Urothelium cell line (cell line): ENCODE measurements at places on chromosomes 16 and 17.
A peak's percentile ranks its signal among the peaks of the same experiment; 100 is the strongest.

GRCh38 chr17:19023209-19023999 is 18.8 kb upstream of the FAM83G start:
- no peak for DNase-seq

GRCh38 chr17:72294487-72294893 is 173.7 kb downstream of the SOX9 start:
- no peak for DNase-seq

DNA sequence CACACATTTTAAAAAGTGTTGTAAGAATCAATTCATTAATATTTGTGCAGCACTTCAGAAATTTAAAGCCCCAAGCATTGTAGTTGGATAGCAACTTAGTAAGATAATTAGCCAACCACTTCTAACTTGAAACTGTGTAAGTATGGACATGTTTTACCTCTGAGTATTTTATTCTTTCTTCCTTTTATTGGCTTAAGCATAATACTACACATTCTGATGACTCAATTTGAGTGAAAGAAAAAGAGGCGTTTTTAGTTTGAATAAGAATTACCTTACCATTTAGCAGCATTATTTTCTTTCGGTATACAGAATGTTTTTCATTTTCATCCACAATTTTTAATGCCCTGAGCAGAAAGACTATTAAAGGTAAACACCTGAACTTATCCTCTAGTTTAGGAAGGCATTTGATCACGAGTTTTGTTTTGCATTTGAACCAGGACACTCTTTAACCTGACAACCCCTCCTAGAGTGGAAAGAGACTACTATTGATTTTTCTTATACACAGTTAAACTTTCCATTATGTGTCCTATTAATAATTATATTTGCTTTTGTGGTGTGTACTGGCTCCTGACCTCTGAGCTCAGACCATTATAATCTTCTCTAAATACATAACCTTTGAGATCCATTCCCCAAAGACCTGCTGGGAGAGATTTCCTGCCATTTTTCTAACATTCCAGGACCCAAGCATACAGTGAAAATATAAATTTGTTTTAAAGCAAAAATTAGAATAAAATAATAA is 9.2 kb downstream of the NACA2 start:
- DNase-seq: no peak

DNA sequence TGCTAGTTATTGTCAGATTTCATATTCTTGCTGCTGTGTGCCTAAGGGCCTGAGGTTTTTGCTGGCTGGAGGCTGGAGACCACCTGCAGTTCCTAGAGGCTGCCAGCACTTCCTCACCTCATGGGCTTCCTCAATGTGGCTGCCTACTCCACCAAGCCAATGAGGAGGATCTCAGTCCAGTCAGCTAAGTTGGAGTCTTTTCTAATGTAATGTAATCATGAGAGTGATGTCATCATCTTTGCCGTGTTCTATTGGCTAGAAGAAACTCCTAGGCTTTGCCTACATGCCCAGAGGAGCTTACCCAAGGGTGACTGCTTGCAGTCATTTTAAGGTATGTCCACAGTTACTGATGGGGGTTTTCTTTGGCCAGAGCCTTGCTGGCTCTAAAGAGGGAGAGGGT is 53.0 kb downstream of the SOCS3 start:
- DNase-seq: no peak

DNA sequence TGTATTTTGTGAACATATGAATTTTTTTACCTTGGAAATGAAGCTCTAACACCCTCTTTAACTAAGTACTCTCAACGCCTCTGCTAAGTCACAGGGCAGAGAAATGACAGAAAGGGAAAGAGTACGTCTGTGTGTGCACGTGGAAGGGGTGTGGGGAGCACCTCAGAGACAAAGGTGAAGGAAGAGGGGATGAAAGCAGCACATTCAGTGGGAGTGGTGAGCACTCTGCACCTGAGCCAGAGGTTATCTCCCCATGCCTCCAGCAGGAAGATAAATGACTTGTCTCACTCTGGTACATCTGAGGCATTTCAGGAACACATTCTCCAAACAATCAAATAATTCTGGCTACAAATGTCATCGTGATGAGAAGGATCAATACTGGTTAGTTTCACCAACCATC is 15.0 kb downstream of the GNA13 start:
- no peak for DNase-seq

- no peak for DNase-seq
Measured at GRCh38 chr17:77708049-77708448, 250.5 kb upstream of the TNRC6C start.

- no peak for DNase-seq
Measured at GRCh38 chr17:27986805-27987684, 55.4 kb upstream of the NLK start.

DNA sequence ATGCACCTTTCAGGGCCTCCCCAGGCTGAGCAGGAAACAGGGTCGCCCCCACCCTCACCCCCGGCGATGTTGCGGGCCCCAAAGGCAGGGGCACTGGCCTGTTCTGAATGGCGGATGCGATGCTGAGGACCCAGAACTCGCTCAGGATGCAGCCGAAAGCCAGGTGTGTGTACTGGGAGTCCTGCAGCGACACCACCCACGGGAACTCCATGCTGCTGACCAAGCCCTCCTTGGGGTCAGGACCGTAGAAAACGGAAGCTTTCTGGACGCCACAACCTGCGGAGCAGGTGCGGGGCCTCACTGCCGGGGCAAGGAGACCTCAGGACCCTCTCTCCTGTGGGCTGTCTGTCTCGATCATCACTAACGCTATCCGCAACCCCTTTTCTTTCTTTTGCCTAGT is 4.0 kb downstream of the PRSS54 start:
- no peak for DNase-seq

DNA sequence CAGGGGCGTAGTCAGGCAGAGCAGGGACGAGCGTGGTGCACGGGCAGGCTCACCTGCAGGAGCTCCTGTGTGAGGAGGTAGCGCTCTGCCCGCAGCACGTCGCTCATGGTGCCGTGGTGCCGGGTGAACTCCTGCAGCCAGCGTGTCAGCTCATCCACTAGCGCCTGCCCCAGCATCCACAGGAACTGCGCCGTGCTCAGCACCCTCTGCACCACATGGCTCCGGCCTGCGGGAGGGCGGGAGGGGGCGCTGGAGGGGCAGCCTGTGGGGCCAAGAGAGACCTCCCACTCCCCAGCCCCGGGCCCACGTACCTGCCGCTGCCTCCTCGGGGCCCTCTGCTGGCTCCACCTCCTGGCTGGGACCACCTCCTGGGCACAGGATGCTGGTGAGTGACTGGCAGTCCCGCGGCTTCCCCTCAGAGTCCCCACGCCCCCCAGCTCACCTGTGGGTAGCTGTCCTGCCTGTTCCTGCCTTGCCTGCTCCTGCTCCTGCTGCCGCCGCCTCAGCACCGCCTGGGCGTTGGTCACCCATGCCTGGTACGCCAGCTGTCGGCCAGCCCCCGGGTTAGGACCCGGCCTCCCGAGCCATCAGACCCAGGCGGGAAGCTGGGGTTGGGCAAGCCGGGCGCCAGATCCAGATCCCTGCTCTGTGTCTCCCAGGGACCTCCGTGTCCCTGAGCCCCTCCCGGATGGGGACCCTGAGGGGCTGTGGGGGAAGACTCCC is 16.6 kb downstream of the CTU2 start:
- no peak for DNase-seq

GRCh38 chr17:57145347-57145746 is 60.3 kb downstream of the AKAP1 start:
- DNase-seq: no peak

- no peak for DNase-seq
Measured at GRCh38 chr17:82113941-82114340, 15.9 kb upstream of the FASN start.

- DNase-seq: no peak
Measured at GRCh38 chr16:49473131-49473530, 99.5 kb downstream of the C16orf78 start.

GRCh38 chr17:44916781-44917241 is 1.5 kb upstream of the GFAP start:
- DNase-seq: peak; percentile 79

- DNase-seq: no peak
Measured at GRCh38 chr16:88048985-88049384, 97.8 kb downstream of the BANP start.

- DNase-seq: peak; percentile 70
Measured at GRCh38 chr17:81002409-81003361, 11.0 kb downstream of the CHMP6 start.

DNA sequence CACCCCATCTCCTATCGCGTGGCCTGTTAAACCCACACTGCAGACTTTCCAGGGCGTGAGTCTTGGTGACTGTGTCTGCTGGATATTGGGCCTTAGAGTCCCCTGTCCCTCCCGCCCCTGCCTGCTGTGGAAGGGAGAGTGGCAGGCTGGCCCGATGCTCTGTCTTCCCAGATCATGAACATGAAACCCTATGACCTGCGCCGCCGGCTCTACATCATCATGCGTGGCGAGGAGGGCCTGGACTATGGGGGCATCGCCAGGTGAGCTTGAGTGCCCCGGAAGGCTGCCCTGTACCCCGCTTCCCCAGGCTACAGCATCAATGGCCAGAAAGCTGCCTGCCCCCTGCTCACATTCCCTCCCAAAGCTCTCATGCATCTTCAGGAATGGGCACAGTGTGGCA is 19.5 kb upstream of the CLEC18A start:
- DNase-seq: no peak

DNA sequence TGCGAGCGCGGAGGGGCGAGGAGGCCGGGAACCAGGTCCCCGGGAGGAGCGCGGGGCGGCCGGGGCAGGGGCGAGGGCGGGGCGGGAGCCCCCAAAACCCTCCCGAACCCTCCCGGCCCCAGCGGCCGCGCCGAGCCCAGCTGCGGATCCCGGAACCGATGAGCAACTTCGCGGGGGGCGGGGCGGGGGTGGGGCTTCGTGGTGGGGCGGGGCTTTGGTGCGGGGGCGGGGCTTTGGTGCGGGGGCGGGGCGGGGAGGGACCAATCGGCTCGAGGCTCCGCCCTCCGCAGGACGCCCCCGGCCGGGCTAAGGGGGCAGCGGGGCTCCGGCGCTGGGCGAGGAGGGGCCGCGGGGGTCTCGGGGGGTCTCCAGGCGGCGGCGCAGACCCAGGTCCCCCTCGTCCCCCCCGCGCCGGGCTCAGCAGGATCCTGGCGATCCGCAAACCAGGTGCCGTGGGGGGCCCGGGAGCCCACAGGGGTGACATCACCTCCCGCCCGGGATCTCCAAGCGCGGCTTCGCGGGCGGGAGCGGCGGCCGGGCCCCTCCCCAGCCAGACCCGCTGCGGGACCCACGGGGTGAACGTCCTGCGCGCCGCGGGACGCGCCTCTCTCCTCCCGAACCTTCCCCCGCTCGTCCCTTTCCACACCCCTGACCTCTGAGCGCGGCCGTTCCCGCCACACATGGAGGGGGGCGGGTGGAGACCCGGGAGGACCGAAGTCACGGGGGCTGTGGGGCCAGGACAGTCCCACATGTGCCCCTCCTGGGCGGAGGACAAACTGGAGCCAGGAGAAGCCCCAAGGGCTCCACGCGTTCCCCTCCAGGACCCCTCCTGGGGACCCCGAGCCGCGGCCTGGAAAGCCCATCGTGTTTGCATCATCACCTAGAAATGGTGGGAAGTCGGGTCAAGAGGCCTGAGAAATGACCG is at the start of gene ABR:
Gene ABR, minus strand, starts transcription at position 164 of the 925 bp plus-strand sequence. CDS start 254 bp downstream, outside the sequence.
- DNase-seq: peak; percentile 53

DNA sequence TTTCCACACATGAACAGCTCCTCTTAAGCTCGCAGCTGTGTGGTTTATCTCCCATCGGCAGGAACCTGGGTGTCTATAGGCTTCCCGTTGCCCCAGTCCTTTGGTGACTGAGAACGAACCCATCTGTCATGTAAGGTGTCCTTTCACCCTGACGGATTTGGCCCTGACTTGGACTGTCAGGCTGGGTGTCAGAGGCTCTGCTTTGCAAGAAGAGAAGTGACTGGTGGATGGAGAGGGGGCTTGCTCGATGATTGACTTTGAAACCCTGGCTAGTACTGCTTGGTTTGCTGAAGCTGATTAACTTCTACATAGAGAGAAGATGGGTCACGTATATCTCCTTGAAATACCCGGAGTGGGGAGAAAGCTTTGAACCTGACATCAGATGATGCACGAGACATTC is 42.9 kb downstream of the COX4I1 start:
- DNase-seq: no peak

DNA sequence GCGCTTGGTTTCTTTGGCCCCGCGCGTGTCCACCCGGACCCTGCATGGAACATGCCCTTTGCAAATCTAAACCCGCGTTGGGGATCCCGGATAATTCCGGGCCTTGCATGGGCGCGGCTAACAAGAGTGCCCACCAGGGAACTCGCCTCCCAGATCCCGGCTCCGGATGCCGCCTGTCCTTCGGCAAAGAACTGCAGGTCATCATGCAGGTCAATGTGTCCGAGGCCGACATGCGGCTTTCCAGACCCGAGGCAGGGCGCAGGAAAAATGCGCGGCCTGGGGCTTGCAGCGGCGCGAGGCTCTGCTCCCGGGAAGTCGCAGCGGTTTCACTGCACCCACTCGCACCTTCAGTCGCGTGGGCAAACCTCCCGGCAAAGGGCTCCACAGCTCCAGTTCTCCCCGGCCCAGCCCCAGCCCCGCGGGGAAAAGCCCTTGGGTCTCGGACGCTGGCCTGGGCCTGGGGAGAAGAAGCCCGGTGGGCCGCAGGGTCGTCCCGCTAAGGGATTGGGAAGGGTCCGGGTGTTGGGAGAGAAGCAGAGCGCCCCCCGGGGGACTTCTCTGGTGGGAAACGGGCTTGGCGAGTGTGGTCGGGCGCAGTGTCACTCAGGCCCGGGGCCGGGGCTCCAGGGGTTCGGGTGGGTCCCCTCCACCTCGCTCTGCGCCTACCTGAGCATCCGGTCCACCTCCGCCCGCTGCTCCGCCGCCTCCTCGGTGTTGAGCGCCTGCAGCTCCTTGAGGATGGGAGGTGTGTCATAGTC is 805 bp downstream of the HNF1B start:
- no peak for DNase-seq

GRCh38 chr16:51531271-51531670 is 380.2 kb upstream of the SALL1 start:
- no peak for DNase-seq

- no peak for DNase-seq
Measured at GRCh38 chr17:77608431-77608830, 350.1 kb upstream of the TNRC6C start.

DNA sequence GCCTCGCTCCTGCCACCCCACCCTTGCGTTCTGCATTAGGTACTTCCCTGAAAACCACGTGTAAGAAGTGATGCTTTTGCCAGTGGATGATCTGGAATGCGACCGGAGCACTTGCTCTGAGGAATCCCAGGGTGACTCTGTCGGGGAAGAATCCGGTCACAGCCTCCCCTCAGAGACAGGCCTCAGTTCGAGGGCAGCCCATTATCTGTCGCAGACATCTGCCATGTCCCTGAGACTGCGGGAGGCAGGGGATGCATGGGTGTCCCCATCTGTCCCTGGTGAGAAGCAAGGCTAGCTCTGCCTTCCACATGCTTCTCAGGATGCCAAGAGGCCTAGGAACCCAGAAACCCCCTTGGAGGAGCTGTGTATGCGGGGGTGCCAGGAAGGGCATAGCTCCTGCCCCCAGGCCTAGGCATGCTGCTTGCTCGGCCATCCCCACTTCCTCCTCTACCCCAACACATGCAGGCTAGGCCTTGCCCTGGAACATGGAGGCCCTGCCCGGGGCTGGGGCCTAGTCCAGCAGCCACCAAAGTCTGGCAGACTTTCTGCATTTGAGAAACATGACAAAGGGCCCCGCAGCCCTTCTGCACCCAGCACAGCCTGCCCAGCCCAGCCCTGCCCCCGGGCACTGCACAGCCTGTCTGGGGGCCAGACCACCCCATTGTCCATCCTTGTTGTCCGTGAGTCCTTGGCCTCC is 20.5 kb downstream of the MNT start:
- DNase-seq: no peak
